Suprapubic skin (tissue), 4 donors: ENCODE measurements at places on chromosomes 7 and 10. TPM values are rescaled to one million over a fixed set of nuclear protein-coding genes. Genes with fewer than 3 reads are reported as not detected.

- no peaks in the 10 kb centered on the region for H3K27me3 ChIP-seq
- no peak overlapping the region for H3K4me3 ChIP-seq
- no peak for DNase-seq
- no peak overlapping the region for H3K27ac ChIP-seq
- no peaks in the 10 kb centered on the region for H3K4me1 ChIP-seq
Observed at GRCh38 chr10:62653254-62653653, 151.3 kb upstream of the ADO start.

DNA sequence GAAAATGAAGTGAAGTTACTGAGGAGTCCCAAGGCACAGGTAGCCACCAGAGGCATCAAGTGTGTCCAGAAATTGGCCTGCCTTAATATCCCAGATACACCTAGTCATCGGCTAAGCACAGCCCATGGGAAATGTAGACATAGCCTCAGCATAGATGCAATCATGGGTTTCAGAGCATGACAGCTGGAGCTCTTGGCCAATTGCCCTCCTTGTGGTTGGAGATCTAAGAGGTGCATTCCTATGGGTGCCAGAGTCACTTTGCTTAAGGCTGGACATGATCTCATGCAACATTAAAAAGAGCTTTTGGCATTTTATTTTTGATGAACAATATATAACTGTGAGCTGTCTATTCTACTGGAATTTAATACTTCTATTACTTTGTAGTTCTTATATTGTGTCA lies 758.0 kb upstream of the LRRTM3 start:
- no peak for DNase-seq
- no peak overlapping the region for H3K4me3 ChIP-seq
- no peaks in the 10 kb centered on the region for H3K27me3 ChIP-seq

DNA sequence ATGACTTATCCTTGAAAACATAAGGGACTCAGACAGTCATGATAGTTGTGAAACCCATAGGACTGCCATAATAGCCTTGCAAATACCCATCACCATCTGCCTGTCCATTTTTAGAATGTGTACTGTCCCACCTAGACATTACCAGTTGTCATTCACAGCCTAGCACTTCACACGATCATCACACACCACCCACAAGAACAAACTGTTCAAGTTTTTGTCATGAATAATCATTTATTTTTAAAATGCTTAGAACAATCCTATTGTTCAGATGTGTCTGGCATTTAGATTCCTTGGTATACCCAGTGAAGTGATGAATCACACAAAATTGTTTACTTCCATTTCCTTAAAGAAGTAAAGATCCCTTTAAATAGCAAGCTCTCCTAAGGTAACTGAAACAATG lies 46.6 kb downstream of the CCDC3 start:
- no peaks in the 10 kb centered on the region for H3K27me3 ChIP-seq
- no peak for DNase-seq
- H3K27ac ChIP-seq, result no peak overlapping the region
- H3K4me3 ChIP-seq, result no peak overlapping the region
- H3K4me1 ChIP-seq, result no peaks in the 10 kb centered on the region

DNA sequence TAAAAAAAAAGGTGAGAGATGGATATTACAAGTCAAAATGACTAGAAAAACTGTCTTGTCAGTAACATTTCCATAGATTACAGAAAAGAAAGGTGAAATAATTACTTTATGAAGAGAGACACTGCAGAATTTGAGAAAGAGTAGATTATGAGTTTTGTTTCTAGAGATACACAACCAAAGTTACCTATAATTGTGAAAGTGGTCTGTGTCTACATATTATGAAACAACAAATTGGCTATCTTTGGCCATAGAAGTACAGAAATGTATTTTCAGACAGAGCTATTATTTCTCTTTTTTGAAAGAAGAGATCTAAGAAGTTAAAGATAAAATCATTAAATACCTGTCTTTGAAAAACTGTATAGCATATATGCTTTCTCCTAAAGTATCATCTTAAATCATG lies 30.1 kb downstream of the KCND2 start:
- H3K36me3 ChIP-seq, result no peaks in the 10 kb centered on the region
- DNase-seq, result no peak
- no peaks in the 10 kb centered on the region for H3K4me1 ChIP-seq

DNA sequence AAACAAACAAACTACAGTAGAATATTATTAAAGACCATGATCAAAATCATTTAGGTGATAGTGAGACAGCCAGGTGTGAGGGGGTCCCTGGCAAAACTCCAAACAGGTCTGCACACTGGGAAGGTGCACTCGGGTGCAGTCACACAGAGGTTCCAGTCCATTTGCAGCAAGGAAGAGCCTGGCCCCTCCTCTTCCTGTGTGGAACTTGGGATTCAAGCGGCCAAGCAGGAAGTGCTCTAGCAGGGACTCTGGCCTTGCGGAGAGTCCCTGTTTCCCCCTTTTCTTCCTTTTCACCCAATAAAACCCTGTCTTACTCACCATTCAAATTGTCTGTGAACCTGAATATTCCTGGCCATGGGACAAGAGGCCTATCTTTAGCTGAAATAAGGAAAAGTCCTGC lies 181.8 kb downstream of the LRRTM3 start:
- no peak overlapping the region for H3K4me3 ChIP-seq
- H3K4me1 ChIP-seq, result no peaks in the 10 kb centered on the region
- no peak for DNase-seq
- no peaks in the 10 kb centered on the region for H3K36me3 ChIP-seq
- H3K27me3 ChIP-seq, result no peaks in the 10 kb centered on the region

GRCh38 chr10:69406816-69407580 lies 9.7 kb downstream of the TACR2 start:
- no peak overlapping the region for H3K27ac ChIP-seq
- no peak for DNase-seq
- peaks cover 9% of the 10 kb centered on the region for H3K36me3 ChIP-seq
- peaks cover 46% of the 10 kb centered on the region for H3K4me1 ChIP-seq

GRCh38 chr10:74987339-74988053 lies 124.0 kb upstream of the SAMD8 start:
- H3K4me1 ChIP-seq, result peaks cover 12% of the 10 kb centered on the region

- peak overlapping the region; percentile 94 for H3K27ac ChIP-seq
- H3K4me1 ChIP-seq, result peaks cover 23% of the 10 kb centered on the region
- H3K4me3 ChIP-seq, result peak overlapping the region; percentile 94
Observed at GRCh38 chr7:12211711-12212485, 804 bp downstream of the TMEM106B start.

- no peak overlapping the region for H3K27ac ChIP-seq
- DNase-seq, result no peak
- no peaks in the 10 kb centered on the region for H3K36me3 ChIP-seq
Observed at GRCh38 chr7:76278540-76278939, 23.9 kb upstream of the HSPB1 start.

- no peaks in the 10 kb centered on the region for H3K27me3 ChIP-seq
- DNase-seq, result no peak
- peaks cover 6% of the 10 kb centered on the region for H3K4me1 ChIP-seq
- no peaks in the 10 kb centered on the region for H3K36me3 ChIP-seq
- H3K27ac ChIP-seq, result no peak overlapping the region
Observed at GRCh38 chr10:51708609-51709008, 9.2 kb upstream of the CSTF2T start.

DNA sequence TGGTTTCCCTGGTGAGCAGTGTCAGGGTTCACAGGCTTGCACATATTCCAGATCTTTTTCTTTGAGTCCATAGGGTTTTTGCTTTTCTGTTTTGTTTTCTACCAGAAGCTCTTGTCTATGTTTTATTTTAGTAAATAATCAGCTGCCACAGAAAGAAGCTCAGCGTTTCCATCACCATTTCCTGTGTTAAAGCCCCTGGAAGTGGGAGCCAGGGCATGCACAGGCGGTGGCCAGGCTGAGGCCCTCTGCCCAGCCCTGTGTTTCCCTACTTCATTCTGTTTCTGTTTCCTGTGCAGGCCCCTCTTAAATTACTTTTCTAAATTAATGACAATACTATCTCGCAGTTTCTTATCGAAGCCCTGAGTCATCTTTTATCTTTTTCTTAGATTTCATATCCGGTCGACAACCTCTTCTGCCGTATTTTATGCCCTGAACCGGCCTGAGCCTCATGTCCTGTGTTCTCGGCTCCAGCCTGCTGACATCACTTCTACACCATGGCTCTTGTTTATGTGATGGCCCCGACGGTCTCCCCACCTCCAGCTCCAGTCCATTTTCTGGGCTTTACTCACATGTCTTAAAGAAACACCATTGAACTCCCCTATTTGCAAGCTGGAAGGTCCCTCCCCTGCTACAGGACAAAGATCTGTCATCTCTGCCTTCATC lies 442.2 kb downstream of the TCERG1L start:
- H3K36me3 ChIP-seq, result no peaks in the 10 kb centered on the region
- H3K27me3 ChIP-seq, result peaks cover 11% of the 10 kb centered on the region
- no peak overlapping the region for H3K4me3 ChIP-seq
- no peaks in the 10 kb centered on the region for H3K4me1 ChIP-seq
- peak; percentile 26 for DNase-seq
- no peak overlapping the region for H3K27ac ChIP-seq

GRCh38 chr7:46011059-46011458 lies 90.0 kb upstream of the IGFBP3 start:
- no peaks in the 10 kb centered on the region for H3K27me3 ChIP-seq
- H3K4me3 ChIP-seq, result no peak overlapping the region
- DNase-seq, result no peak
- H3K27ac ChIP-seq, result no peak overlapping the region

- H3K27me3 ChIP-seq, result no peaks in the 10 kb centered on the region
- no peak for DNase-seq
- peaks cover 7% of the 10 kb centered on the region for H3K4me1 ChIP-seq
- H3K4me3 ChIP-seq, result no peak overlapping the region
Observed at GRCh38 chr7:33744293-33745075, 160.9 kb upstream of the BMPER start.

- no peaks in the 10 kb centered on the region for H3K4me1 ChIP-seq
- no peak for DNase-seq
- no peak overlapping the region for H3K27ac ChIP-seq
- H3K4me3 ChIP-seq, result no peak overlapping the region
Observed at GRCh38 chr10:10293481-10293951, 724.2 kb upstream of the CELF2 start.

GRCh38 chr7:38373155-38373554 lies 99.7 kb upstream of the TARP start:
- no peak overlapping the region for H3K27ac ChIP-seq
- DNase-seq, result no peak
- no peak overlapping the region for H3K4me3 ChIP-seq
- peaks cover 11% of the 10 kb centered on the region for H3K4me1 ChIP-seq
- no peaks in the 10 kb centered on the region for H3K27me3 ChIP-seq
- no peaks in the 10 kb centered on the region for H3K36me3 ChIP-seq

- H3K4me1 ChIP-seq, result peaks cover 6% of the 10 kb centered on the region
- DNase-seq, result no peak
- H3K4me3 ChIP-seq, result no peak overlapping the region
- H3K27ac ChIP-seq, result no peak overlapping the region
- H3K27me3 ChIP-seq, result no peaks in the 10 kb centered on the region
Observed at GRCh38 chr7:70678621-70679251, 453.2 kb upstream of the GALNT17 start.

GRCh38 chr10:100826031-100826651 lies 80.8 kb downstream of the PAX2 start:
- H3K4me3 ChIP-seq, result peak overlapping the region; percentile 49
- peak; percentile 48 for DNase-seq
- no peak overlapping the region for H3K27ac ChIP-seq
- H3K27me3 ChIP-seq, result peaks cover 99% of the 10 kb centered on the region
- H3K36me3 ChIP-seq, result no peaks in the 10 kb centered on the region

- H3K36me3 ChIP-seq, result no peaks in the 10 kb centered on the region
- H3K4me1 ChIP-seq, result no peaks in the 10 kb centered on the region
- DNase-seq, result no peak
- H3K27me3 ChIP-seq, result no peaks in the 10 kb centered on the region
- no peak overlapping the region for H3K4me3 ChIP-seq
Observed at GRCh38 chr7:81433206-81433605, 336.6 kb downstream of the HGF start.

GRCh38 chr7:157782041-157782440 lies 445.2 kb downstream of the DNAJB6 start:
- no peak for DNase-seq
- H3K36me3 ChIP-seq, result no peaks in the 10 kb centered on the region
- peaks cover 14% of the 10 kb centered on the region for H3K27me3 ChIP-seq
- no peaks in the 10 kb centered on the region for H3K4me1 ChIP-seq

DNA sequence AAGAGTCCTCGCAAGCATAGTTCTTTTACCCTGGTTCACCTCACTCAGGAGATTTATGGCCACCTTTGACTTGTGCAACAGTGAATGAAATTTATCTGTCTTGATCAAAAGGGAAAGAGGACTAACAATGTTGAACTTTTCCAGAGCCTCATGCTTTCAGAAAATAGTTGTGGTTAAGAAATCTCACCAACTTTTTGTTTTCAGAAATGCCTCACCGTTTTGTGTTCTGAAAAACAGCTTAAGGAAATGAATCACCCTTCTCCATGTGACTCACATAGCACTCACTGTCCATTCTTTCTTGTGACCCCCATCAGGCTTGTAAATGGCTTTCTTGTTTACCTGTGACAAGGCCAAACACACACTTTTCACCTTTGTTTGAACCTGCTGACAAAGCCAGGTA lies 148.6 kb upstream of the FAM3C start:
- DNase-seq, result no peak
- no peaks in the 10 kb centered on the region for H3K36me3 ChIP-seq
- no peaks in the 10 kb centered on the region for H3K4me1 ChIP-seq
- H3K4me3 ChIP-seq, result no peak overlapping the region

GRCh38 chr10:52526251-52526823 lies 212.3 kb downstream of the DKK1 start:
- no peaks in the 10 kb centered on the region for H3K36me3 ChIP-seq
- no peak for DNase-seq
- H3K4me3 ChIP-seq, result no peak overlapping the region
- peak overlapping the region; percentile 38 for H3K27ac ChIP-seq
- H3K4me1 ChIP-seq, result no peaks in the 10 kb centered on the region

GRCh38 chr10:43043342-43043772 lies 33.5 kb upstream of the RET start:
- no peak overlapping the region for H3K4me3 ChIP-seq
- no peak for DNase-seq
- H3K4me1 ChIP-seq, result no peaks in the 10 kb centered on the region
- H3K36me3 ChIP-seq, result no peaks in the 10 kb centered on the region
- peaks cover 5% of the 10 kb centered on the region for H3K27me3 ChIP-seq
- no peak overlapping the region for H3K27ac ChIP-seq

DNA sequence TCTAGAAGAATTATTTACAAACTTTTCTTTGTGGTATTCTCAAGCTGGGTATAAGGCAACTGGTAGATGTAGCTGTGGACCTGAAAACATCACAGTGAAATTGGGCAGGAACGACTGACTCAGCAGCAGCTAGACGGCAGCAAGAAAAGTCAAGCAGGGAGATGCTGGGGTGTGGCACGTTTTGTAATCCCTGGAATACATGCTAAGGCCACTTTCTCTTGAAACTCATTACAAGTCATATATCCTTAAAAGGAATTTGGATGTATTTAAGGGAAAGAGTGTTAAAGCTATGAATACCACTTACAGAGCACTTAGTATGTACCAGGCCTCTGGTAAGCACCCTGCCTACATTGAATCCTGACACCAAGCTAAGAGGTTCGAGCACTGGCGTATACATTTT lies 17.4 kb downstream of the BEND7 start:
- no peak overlapping the region for H3K27ac ChIP-seq
- H3K4me3 ChIP-seq, result no peak overlapping the region
- DNase-seq, result no peak
- H3K4me1 ChIP-seq, result no peaks in the 10 kb centered on the region
- no peaks in the 10 kb centered on the region for H3K36me3 ChIP-seq

Gene SNX8
- total RNA-seq, result 13.7 TPM

Gene CFAP46
- not detected for total RNA-seq

Gene CYP26C1
- 0.21 TPM for total RNA-seq

Gene LIPM
- 34.9 TPM for total RNA-seq

Gene FRMD4A
- 27.4 TPM for total RNA-seq

Gene ARHGEF35
- 16.5 TPM for total RNA-seq

Gene FAM131B
- total RNA-seq, result 0.13 TPM

Gene NKX1-2
- 1.2 TPM for total RNA-seq

Gene OR13A1
- total RNA-seq, result not detected

Gene TRIM50
- 0.30 TPM for total RNA-seq

Gene TFEC
- 0.72 TPM for total RNA-seq

Gene FLNC
- total RNA-seq, result 3.8 TPM

Gene MUC12
- total RNA-seq, result not detected

Gene LYZL1
- not detected for total RNA-seq

Gene STK31
- not detected for total RNA-seq
